ENCODE measurements at places on chromosomes 7 and 10. TPM values are rescaled to one million over a fixed set of nuclear protein-coding genes. Genes with fewer than 3 reads are reported as not detected.

GRCh38 chr7:47738563-47739166 is 156.8 kb upstream of the TNS3 start:
- no peaks in the 10 kb centered on the region for H3K36me3 ChIP-seq
- H3K4me3 ChIP-seq, result no peak overlapping the region
- H3K27ac ChIP-seq, result no peak overlapping the region
- no peak for DNase-seq

- H3K27ac ChIP-seq, result no peak overlapping the region
- H3K4me1 ChIP-seq, result no peaks in the 10 kb centered on the region
- H3K27me3 ChIP-seq, result no peaks in the 10 kb centered on the region
- no peaks in the 10 kb centered on the region for H3K36me3 ChIP-seq
- DNase-seq, result no peak
Observed at GRCh38 chr7:117017702-117018266, 64.5 kb downstream of the ST7 start.

UTF1 gene
- not detected for total RNA-seq

GIMAP7 gene
- total RNA-seq, result 16.5 TPM

RNF133 gene
- 3.3 TPM for total RNA-seq

ST8SIA6 gene
- not detected for total RNA-seq

DNA sequence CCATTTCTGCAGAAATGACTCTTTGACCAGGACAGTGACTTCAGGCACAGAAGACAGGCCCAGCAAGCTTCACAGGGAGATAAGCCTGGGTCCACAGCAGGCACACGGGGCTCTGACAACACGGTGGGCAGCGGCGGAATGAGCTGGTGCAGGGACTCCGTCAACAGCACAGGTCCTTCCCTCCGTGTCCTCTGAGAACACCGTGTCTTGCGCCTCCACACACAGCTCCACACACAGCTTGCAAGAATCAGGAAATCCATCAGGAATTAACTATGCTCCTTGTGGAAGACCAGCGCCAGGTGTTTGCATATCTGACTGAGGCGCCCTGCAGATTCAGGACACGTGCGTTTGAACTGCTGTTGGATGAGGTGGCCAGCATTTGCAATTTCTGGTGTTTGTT is 39.6 kb downstream of the TCERG1L start:
- DNase-seq, result no peak
- no peaks in the 10 kb centered on the region for H3K27me3 ChIP-seq
- no peaks in the 10 kb centered on the region for H3K4me1 ChIP-seq
- no peaks in the 10 kb centered on the region for H3K36me3 ChIP-seq

DNA sequence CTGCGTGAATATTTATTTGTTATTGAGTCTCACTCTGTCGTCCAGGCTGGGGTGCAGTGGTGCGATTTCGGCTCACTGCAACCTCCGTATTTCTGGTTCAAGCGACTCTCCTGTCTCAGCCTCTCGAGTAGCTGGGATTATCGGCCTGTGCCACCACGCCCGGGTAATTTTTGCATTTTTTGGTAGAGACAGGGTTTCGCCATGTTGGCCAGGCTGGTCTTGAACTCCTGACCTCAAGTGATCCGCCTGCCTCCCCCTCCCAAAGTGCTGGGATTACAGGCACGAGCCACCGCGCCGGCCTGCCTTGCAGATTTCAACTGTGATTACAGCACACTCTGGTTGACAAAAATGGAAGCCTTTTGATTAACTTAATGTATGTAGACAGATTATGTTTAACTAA is 730.0 kb upstream of the VSTM2A start:
- DNase-seq, result no peak
- H3K27me3 ChIP-seq, result no peaks in the 10 kb centered on the region
- no peak overlapping the region for H3K4me3 ChIP-seq
- H3K36me3 ChIP-seq, result no peaks in the 10 kb centered on the region
- no peak overlapping the region for H3K27ac ChIP-seq

DNA sequence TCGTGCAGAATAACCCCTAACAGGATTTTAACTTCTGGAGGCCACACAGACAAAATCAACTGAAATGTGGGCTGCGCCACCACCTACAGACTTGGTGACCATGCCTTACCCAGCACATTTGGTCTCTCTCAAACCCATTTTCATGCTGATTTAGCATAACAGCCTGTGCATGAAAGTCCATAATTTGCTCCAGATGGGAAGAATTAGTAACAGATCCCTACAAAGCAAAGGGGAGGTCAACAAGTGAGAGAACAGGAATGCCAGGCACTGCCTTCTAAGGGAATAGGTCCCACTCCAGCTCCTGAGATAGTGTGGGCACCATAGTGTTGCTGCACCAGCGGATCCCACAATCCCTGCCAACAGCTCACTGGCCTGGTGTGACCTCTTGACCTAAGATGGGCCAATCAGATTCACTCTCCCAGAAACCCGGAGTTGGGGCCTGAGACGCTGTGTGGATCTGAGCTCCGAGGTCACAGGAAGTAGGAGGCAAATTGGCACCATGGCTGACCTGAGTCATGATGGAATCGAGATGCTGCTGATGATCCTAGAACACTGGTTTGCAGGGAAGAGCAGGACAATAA is 32.4 kb downstream of the SLIT1 start:
- no peak overlapping the region for H3K27ac ChIP-seq
- DNase-seq, result no peak
- H3K4me1 ChIP-seq, result no peaks in the 10 kb centered on the region
- H3K4me3 ChIP-seq, result no peak overlapping the region
- H3K27me3 ChIP-seq, result no peaks in the 10 kb centered on the region

KAZALD1 gene
- total RNA-seq, result 41.8 TPM

GRCh38 chr7:4147926-4148620 is 534.0 kb upstream of the FOXK1 start:
- no peak overlapping the region for H3K4me3 ChIP-seq
- H3K36me3 ChIP-seq, result no peaks in the 10 kb centered on the region
- H3K27me3 ChIP-seq, result no peaks in the 10 kb centered on the region
- no peak for DNase-seq
- no peak overlapping the region for H3K27ac ChIP-seq
- H3K4me1 ChIP-seq, result no peaks in the 10 kb centered on the region

DNA sequence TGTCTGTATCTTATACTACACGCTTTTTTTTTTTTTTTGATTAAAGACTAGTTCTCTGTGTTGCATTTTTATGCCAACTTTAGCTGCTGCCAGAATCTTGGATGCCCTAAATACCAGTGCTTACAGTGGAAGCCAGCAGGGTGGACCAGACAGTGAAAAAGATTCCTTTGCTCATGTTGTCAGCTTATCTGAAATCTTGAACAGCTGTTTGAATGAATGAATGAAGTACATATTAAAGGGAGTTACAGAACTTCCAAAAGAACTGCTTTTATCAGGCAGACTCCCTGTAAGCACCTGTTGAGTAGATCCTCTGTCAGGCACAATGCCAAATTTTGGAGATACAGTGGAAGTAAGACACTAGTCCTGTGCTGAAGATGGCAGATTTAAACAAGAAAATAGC is 184.9 kb downstream of the PPP1R9A start:
- no peak overlapping the region for H3K27ac ChIP-seq
- no peaks in the 10 kb centered on the region for H3K36me3 ChIP-seq
- H3K27me3 ChIP-seq, result no peaks in the 10 kb centered on the region
- H3K4me3 ChIP-seq, result no peak overlapping the region
- no peaks in the 10 kb centered on the region for H3K4me1 ChIP-seq

- H3K4me1 ChIP-seq, result peaks cover 15% of the 10 kb centered on the region
- no peaks in the 10 kb centered on the region for H3K36me3 ChIP-seq
- DNase-seq, result peak; percentile 78
- no peaks in the 10 kb centered on the region for H3K27me3 ChIP-seq
Observed at GRCh38 chr7:74092964-74093471, 9.4 kb downstream of the LIMK1 start.

GRCh38 chr10:62633976-62634375 is 170.5 kb upstream of the ADO start:
- no peaks in the 10 kb centered on the region for H3K4me1 ChIP-seq
- H3K27ac ChIP-seq, result no peak overlapping the region
- no peak for DNase-seq
- H3K36me3 ChIP-seq, result no peaks in the 10 kb centered on the region
- no peak overlapping the region for H3K4me3 ChIP-seq

- H3K27ac ChIP-seq, result no peak overlapping the region
- no peak for DNase-seq
- no peaks in the 10 kb centered on the region for H3K4me1 ChIP-seq
- no peaks in the 10 kb centered on the region for H3K27me3 ChIP-seq
- H3K36me3 ChIP-seq, result no peaks in the 10 kb centered on the region
Observed at GRCh38 chr7:30584965-30585364, 9.7 kb upstream of the GARS1 start.

- H3K27ac ChIP-seq, result no peak overlapping the region
- no peak for DNase-seq
- no peaks in the 10 kb centered on the region for H3K27me3 ChIP-seq
- H3K4me1 ChIP-seq, result no peaks in the 10 kb centered on the region
- no peaks in the 10 kb centered on the region for H3K36me3 ChIP-seq
Observed at GRCh38 chr10:126497672-126498071, 109.4 kb upstream of the ADAM12 start.

OR6V1 gene
- not detected for total RNA-seq

TRIM73 gene
- total RNA-seq, result 14.8 TPM

- H3K27me3 ChIP-seq, result no peaks in the 10 kb centered on the region
- H3K4me1 ChIP-seq, result no peaks in the 10 kb centered on the region
- no peaks in the 10 kb centered on the region for H3K36me3 ChIP-seq
- DNase-seq, result no peak
- no peak overlapping the region for H3K4me3 ChIP-seq
Observed at GRCh38 chr10:79273604-79274003, 73.7 kb upstream of the PPIF start.

GIMAP1 gene
- 1.8 TPM for total RNA-seq

DNA sequence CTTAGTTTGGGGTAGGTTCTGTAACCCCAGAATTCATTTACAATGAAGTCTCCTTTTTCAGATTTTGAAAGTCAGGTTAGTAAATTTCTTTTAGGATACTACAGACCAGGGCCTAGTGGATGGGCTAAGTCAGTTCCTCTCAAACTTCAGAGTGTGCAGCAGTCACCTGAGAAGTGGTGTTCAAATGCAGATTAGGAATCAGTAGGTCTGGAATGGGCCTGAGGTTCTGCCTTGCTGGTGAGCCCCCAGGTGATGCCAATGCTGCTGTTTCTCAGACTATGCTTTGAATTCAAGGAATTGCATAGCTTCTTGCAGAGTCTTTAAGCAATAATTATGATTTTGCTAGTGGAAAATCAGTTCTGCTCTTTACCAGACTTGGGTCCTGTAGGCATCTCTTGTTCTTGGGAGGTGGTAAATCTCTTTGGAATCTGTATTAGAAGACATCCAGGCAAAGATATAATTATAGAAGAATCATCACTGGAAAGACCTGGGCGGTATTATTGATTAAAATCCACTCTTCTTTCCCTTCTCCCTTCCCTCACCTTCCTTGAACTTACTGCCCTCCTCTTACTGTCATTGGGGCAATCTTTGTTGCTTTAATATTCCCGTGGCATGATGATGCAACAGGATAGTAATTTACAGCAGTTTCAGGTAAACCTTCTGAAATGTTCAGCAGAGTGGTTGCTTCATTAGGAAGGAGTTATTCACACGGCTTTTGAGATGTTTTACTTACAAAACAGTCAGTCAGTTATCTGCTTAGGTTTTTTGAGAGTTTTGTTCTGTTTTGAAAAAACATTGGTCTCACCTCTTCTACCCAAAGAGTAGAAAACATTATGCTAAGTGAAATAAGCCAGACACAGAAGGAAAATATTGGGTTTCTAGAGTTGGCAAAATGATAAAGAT is 87.2 kb downstream of the NRF1 start:
- H3K27me3 ChIP-seq, result no peaks in the 10 kb centered on the region
- no peaks in the 10 kb centered on the region for H3K4me1 ChIP-seq
- peaks cover 3% of the 10 kb centered on the region for H3K36me3 ChIP-seq
- no peak for DNase-seq
- H3K27ac ChIP-seq, result no peak overlapping the region

GRCh38 chr10:102629661-102630614 is 14.3 kb upstream of the TRIM8 start:
- H3K36me3 ChIP-seq, result peaks cover 12% of the 10 kb centered on the region
- H3K27ac ChIP-seq, result peak overlapping the region; percentile 46
- no peak for DNase-seq
- peaks cover 43% of the 10 kb centered on the region for H3K4me1 ChIP-seq
- H3K27me3 ChIP-seq, result no peaks in the 10 kb centered on the region
- H3K4me3 ChIP-seq, result no peak overlapping the region

GRCh38 chr10:131206111-131206995 is 105.2 kb downstream of the TCERG1L start:
- no peak overlapping the region for H3K4me3 ChIP-seq
- DNase-seq, result no peak
- H3K27me3 ChIP-seq, result no peaks in the 10 kb centered on the region
- H3K4me1 ChIP-seq, result no peaks in the 10 kb centered on the region
- no peak overlapping the region for H3K27ac ChIP-seq

CALHM1 gene
- not detected for total RNA-seq

AQP1 gene
- total RNA-seq, result 12.4 TPM

DNA sequence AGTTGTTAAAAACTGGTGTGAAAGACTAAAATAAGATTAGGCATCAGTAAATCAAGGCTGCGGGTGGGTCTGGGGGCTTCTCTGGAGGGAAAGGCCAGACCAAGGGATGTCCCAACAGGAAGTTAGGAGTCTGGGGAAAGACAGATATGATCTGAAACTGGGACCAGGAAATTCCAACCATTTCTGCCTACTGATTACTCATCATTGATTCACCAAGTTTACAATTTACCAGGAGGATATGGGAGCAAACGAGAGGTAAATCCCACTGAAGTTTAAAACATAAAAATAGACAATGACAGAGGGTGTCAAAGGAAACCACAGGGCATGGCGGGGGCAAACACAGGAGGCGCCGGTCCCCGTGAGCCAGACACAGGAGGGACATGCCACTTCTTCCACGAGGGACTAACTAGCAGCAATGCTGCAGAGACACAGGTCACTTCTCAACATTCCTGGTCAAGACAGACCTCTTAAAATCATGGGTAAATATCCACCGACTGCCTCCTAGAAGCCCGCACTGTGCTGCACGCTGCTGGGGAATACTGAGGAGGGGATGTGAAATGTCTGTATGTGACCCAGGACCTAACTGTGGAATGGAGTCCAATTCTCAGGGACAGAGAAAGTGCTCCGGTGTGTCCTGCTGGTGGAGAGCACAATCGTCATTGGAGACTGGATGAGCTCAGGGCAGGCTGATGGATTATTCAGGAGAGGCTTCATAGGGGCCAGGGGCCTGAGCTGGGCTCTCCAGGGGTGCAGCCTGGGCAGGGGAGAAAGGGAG is 153.4 kb upstream of the KLF14 start:
- peak overlapping the region; percentile 14 for H3K27ac ChIP-seq
- H3K27me3 ChIP-seq, result no peaks in the 10 kb centered on the region
- H3K36me3 ChIP-seq, result no peaks in the 10 kb centered on the region
- H3K4me3 ChIP-seq, result no peak overlapping the region
- peaks cover 49% of the 10 kb centered on the region for H3K4me1 ChIP-seq

PTN gene
- 2.8 TPM for total RNA-seq

- no peaks in the 10 kb centered on the region for H3K36me3 ChIP-seq
- no peak overlapping the region for H3K27ac ChIP-seq
- DNase-seq, result no peak
- no peaks in the 10 kb centered on the region for H3K4me1 ChIP-seq
Observed at GRCh38 chr10:109678857-109679256, 244.5 kb downstream of the XPNPEP1 start.

DNA sequence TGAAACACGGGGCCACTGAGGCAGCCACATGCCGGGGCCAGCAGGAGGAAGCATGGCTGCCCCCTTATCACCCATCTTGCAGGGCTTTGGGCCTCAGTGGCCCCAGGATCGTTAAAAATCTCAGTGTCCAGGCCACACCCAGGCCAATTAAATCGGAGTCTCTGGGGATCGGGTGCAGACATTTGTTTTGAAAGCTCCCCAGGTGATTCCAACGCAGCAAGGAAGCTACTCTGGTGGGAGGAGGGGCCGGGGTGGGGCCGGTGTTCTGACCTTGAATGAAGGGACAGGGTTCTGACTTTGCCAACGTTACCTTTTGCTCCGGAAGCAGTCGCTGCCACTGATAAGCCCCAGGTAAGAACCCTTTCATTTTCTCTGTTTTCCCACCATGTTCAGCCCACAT is 412.3 kb upstream of the FOXK1 start:
- H3K4me3 ChIP-seq, result no peak overlapping the region
- no peak for DNase-seq
